Left lung (tissue), 14 donors: ENCODE measurements at places on chromosomes 16 and 17. TPM values are rescaled to one million over a fixed set of nuclear protein-coding genes. Genes with fewer than 3 reads are reported as not detected.

- H3K4me1 ChIP-seq: peaks cover 43% of the 10 kb centered on the region
- DNase-seq: no peak
- H3K27ac ChIP-seq: no peak overlapping the region
- H3K4me3 ChIP-seq: no peak overlapping the region
- no peaks in the 10 kb centered on the region for H3K36me3 ChIP-seq
- H3K27me3 ChIP-seq: no peaks in the 10 kb centered on the region
These were observed 3.2 kb upstream of the AKTIP start for GRCh38 chr16:53506254-53506653.

DNA sequence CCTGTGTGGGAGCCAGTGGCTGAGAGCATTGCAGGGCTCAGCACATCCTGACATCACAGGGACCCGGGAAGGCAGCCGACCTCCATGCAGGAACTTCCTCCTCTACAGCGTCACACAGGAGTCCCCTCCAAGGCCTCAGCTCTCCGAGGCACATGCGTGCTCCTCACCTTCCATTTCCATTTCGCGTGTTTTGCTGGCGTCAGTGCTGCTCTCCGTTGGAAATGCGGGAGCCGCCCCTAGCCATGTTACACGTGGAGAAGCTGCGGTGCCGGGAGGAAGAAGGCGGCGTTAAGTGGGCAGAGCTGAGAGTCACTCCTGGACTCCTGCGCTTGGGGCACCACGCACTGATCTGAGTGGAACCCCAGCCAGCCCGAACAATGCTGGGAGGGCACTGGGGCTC is 25.2 kb upstream of the CRISPLD2 start:
- no peak for DNase-seq
- no peaks in the 10 kb centered on the region for H3K36me3 ChIP-seq
- H3K27me3 ChIP-seq: no peaks in the 10 kb centered on the region
- no peaks in the 10 kb centered on the region for H3K4me1 ChIP-seq

GRCh38 chr17:33267271-33267790 is 25.8 kb downstream of the ASIC2 start:
- H3K27me3 ChIP-seq: no peaks in the 10 kb centered on the region
- H3K4me1 ChIP-seq: no peaks in the 10 kb centered on the region
- H3K4me3 ChIP-seq: no peak overlapping the region
- no peak for DNase-seq

GRCh38 chr17:57440522-57441269 is 184.4 kb downstream of the MSI2 start:
- peak; percentile 84 for DNase-seq
- H3K4me3 ChIP-seq: no peak overlapping the region
- H3K27me3 ChIP-seq: no peaks in the 10 kb centered on the region
- no peak overlapping the region for H3K27ac ChIP-seq

- DNase-seq: no peak
- no peak overlapping the region for H3K27ac ChIP-seq
- no peaks in the 10 kb centered on the region for H3K36me3 ChIP-seq
These were observed 233.1 kb upstream of the WSCD1 start for GRCh38 chr17:5837055-5837491.

DNA sequence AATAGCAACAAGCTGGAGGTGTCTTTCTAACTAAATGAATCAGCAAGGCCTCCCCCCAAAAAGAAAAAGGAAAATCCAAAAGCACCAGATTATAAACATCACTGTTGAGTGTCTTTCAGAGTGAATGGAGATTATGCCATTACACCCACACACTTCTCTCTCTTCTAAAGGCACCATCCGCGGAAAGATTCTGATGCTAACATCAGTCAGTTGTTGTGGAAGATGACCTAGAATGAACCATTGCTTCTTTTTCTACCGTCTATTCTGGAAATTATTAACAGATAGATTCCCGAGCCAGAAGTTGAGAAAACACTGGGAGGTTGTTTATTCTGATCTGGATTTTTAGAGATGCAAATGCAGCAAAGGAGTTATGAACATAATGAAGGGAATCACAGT is 60.9 kb upstream of the FAM20A start:
- no peak overlapping the region for H3K4me3 ChIP-seq
- H3K27ac ChIP-seq: no peak overlapping the region
- no peaks in the 10 kb centered on the region for H3K36me3 ChIP-seq

DNA sequence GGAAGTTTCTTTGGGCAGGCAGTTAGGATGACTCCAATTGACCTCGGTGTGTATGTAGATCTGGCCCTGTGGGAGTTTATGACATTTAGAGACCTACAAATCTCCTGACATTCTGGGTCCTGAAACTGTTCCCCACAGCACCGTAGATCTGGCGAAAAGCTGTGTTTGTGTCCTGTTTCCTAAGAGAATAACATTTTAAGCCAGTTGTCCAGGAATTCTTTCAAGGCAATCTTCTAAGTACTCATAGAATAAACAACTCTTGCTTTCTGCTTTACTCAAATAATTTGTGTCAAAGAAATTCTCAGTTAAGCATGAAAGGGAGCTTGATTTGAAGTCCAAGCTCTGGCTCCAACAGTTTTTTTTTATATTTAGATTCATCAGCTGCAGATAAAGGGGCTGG is 78.5 kb upstream of the ELAC2 start:
- no peaks in the 10 kb centered on the region for H3K36me3 ChIP-seq
- H3K27me3 ChIP-seq: no peaks in the 10 kb centered on the region
- H3K4me3 ChIP-seq: no peak overlapping the region
- DNase-seq: peak; percentile 22
- H3K27ac ChIP-seq: no peak overlapping the region
- no peaks in the 10 kb centered on the region for H3K4me1 ChIP-seq

- no peak for DNase-seq
- H3K27me3 ChIP-seq: no peaks in the 10 kb centered on the region
- H3K4me3 ChIP-seq: no peak overlapping the region
- no peaks in the 10 kb centered on the region for H3K36me3 ChIP-seq
- H3K27ac ChIP-seq: no peak overlapping the region
These were observed 12.7 kb upstream of the NSMCE1 start for GRCh38 chr16:27281243-27281642.

DNA sequence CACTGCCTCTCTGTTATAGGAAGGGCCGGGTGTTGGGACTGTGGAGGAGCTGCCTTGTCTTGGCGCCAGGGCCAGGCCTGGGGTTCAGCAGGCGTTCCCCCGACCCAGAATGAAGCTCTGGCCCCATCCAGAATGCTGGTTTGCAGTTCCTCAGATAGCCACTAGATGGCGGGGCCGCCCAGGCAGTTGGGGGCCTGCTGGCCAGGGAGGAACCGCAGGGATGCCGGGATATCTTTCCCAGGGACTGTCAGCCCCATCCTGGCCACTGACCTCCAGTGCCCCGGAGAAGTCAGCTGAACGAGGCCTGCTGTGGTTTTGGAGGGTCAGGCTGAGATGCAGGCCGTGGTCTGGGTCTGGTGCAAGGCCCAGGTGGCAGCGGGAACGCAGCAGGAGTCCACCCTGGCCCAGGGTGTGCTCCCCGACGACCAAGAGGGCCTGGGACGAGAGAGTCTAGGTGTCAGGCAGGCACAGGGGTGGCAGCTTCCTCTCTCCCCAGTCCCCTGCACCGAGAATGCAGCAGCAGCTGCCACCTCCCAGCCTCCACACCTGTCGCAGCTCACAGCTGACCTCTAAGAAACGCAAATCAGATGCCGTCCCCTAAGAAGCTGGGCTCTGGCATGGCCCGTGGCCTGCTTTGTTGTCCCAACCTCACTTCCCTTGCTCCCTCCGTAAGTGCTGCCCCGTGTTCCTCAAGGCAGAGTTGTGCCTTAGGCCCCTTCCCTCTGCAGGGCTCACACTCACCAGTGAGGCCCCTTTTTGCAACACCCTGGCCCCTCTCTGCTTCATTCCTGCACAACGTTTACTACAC is 51.2 kb downstream of the RMI2 start:
- DNase-seq: peak; percentile 92
- H3K4me1 ChIP-seq: peaks cover 5% of the 10 kb centered on the region
- H3K36me3 ChIP-seq: no peaks in the 10 kb centered on the region
- H3K4me3 ChIP-seq: no peak overlapping the region

CCDC200 gene
- 0.37 TPM for total RNA-seq

PLXDC1 gene
- total RNA-seq: 4.1 TPM

MSLN gene
- 464 TPM for total RNA-seq
